ENCODE measurements at places on chromosomes 5 and 9.
A peak's percentile ranks its signal among the peaks of the same experiment; 100 is the strongest.

DNA sequence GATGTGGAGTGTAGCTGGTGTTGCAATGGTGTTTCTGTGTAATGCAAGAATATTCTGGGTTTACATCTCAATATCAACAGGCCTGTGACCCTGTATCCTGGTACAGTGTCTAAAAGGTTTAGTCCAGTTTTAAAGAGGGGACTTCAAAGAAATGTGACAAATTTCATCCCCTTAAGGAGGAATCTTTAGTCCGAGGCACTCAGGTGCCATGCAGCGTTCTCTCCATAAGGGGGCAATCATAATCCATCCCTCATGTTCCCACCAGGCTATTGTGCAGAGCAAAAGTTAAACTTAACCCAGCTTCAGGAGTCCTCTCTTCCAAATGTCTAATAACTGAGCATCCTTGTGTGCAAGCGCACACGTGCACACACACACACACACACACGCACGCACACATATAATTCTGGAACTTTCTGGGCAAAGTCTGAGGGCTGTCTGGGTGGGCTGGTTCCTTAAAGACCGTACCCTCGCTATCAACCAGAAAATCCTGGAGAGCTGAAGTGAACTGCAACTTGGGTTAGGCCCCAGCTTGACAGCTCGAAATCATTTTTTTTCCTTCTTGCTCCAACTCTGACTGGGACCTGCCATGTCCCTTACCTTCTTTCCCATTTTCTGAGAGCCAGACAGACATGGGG, 46.0 kb downstream of the CRB2 start:
- peak; percentile 60 for DNase-seq

- DNase-seq = no peak
These were observed 467.1 kb downstream of the ZNF608 start for GRCh38 chr5:124279146-124279876.

DNA sequence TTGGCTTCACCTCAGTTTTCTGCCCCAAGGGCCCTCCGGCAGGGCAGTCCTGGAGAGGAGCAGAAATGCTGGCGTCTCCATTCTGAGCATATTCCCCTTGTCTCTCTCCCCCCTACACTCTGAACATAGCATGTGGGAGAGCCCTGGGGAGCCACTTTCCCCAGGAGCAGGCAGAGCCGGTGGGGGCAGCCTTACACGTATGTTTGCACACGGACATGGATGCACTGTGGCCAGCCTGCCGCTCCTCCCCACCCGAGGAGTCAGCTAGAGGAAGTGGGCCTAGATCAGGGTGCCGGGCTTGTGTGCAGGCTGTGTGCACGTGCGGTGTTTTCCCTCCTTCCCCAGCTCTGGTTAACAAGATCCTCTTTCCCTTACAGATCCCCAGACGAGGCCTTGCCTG, 25.4 kb upstream of the POMT1 start:
- DNase-seq = no peak

- DNase-seq = peak; percentile 74
These were observed 33.7 kb downstream of the LHX2 start for GRCh38 chr9:124045076-124045829.

DNA sequence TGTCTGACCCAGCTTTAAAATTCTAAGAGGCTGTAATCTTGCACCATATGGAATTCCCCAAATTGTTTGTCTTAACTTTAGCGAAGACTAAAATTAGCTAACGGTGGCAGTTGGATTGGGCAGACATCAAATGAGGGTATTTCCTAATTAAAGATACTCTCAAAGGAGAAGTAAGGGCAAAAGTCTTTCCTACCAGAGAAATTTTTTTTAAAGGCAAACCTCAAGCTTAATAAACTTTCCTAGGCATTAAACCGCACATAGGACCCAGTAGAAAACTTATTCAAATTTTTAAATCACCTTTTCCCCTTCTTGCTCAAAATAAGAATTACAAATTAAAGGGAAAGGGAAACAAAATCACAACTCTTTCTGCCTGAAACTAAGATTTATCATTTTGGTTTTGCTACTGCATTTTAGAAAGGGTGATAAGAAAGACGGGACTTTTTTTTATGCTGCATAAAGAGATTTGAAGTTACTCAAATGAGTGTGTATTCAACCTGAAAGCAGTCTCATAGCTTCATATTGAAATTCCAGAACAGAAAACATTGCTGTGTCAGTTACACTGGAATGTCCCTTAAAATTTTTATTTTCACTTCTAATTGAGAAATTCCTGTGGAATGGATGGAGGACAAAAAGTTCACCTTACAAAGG, 189.1 kb upstream of the PTGER4 start:
- no peak for DNase-seq

DNA sequence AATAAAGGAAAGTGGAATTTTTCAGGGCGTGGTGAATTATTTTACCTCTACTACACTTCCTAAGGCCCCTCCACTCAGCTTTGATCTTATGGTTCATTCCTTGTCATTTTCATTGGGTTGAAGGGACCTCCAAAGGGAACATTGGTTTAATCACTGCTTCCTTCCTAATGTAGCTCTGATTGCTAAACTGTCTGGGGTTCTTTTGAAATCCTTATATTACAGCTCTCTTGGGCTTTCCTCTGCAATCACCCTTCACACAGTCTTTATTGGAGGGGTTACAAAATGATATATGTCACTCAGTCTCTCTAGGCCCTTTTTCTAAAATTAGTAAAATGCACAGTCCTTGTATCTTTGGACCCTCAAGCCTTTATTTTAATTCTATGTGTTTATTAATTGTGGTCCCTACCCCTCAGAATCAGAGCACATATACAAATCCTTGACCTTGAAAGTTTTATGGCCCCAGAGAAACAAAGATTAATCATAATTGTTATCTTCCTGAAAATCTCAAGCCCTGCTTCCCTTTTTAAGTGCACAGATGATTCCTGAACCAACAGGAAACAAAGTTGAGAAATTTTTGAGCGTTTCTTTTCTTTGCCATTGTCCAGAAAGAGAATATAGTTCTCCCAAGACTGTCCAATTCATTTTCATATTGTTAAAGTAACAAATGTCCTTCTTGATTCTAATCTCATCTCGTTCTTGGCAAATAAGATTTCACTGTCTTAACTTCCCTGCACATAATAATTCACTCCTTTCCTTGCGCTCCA, 330.0 kb downstream of the ARRDC3 start:
- DNase-seq = no peak

GRCh38 chr5:125874717-125875116, 548.5 kb upstream of the GRAMD2B start:
- peak; percentile 35 for DNase-seq

DNA sequence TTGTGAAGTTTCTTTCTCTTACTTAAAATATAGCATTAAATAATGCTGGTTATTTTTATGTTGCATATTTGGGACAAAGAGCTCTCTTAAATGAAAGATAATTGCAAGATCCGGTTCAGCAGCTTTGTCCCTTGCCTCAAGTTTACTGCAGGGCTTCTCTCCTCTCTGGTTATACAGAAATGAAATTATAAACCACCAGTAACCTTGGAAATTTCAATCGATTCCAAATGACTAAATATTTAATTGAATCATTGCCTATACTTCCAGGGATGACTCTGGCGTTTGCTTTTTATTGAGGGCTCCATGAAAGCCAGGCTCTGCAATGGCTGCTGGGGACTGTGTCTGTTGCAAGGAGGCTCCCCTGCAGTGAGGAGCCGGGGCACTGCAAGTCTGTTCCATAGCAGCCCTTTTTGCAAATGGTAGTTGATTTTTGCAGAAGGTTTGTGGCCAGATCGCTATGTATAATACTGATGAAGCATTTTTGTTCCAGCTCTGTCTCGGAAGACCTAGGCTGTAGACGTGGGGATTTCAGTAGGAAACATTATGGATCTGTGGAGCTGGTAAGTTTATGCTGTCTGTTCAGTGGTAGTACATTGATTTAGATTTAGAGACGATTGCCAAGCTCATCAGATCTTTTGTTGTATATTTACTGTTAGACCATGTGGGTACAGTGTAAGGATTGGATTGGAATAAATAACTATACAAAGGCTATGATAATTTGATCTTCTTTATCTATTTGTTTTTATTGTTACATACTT, at the start of gene GARNL3:
Gene GARNL3, plus strand, starts transcription at position 313 of the 758 bp plus-strand sequence. Its CDS starts 104 bp downstream, at position 417.
- DNase-seq = no peak
